GM12864 (cell line): ENCODE measurements at places on chromosomes 1 and 21.

DNA sequence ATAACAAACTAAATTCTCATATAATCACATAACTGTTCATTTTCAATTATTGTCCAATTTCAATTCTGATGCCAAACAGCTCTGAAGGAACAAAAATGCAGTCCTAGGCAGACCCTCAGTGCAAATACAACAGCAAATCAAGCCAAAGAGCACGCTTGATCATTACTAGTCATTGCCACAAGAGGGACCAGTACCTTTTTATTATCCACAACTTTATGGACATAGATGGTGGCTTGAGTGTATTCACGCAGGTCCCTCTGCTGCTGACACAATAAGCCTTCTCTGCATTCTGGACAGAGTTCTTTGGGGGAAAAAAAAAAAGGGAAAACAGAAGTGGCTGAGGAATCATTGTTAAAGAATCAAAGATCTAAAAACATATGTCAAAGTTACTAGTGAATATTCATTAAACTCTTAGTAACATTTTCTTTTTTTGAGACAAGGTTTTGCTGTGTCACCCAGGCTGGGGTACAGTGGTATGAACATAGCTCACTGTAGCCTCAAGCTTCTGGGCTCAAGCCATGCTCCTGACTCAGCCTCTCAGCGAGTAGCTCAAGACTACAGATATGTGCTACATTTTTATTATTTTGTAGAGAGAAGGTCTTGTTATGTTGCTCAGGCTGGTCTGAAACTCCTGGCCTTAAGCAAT, 34.3 kb upstream of the RAP1GAP start:
- no peak for DNase-seq

GRCh38 chr1:206102292-206102936, 14.8 kb downstream of the AVPR1B start:
- DNase-seq = no peak

- no peak for DNase-seq
Measured at GRCh38 chr1:164771619-164772361, 212.8 kb downstream of the PBX1 start.

DNA sequence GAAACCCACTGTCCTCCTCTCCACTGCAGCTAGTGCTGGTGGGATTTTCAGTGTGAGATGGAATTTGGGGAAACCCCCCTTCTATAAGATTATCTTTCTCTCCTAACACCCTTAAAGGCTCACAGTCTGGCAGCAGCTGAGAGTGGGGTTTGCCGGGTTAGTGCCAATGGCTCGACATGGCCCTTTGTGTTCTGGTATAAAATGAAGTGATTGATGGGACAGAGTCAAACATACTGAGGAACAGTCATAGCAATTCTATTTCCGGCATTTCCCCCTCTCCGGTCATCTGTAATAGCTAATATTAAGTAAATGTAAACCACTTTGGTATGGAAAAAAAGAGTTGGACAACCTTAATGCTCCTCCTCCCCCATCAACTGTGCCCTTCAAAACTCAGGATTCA, 37.6 kb downstream of the TFF3 start:
- DNase-seq = no peak
